ENCODE measurements at places on chromosomes 5 and 9.

DNA sequence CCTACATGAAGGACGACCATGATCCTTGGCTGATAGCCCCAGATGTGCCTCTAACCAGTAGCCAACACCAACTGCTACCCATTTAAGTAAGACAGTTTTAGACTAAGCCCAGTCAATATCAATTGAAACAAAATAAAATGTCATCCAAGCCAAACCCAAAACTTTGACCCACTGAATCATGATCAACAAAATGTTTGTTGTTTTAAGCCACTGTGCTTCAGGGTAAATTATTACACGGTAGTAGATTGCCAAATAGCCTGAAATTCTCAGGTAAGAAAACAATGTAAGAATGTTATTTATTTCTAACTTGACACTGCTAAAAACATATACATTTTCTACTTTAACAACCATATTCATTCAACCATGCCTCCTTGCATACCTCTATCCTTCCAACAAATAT is 105.5 kb upstream of the PAPPA start:
- no peak overlapping the region for H3K27ac ChIP-seq
- DNase-seq: no peak
- H3K4me3 ChIP-seq: no peak overlapping the region
- no peaks in the 10 kb centered on the region for H3K4me1 ChIP-seq
- H3K27me3 ChIP-seq: no peaks in the 10 kb centered on the region
- no peaks in the 10 kb centered on the region for H3K36me3 ChIP-seq

GRCh38 chr5:41345295-41345694 is 132.0 kb upstream of the C6 start:
- H3K27me3 ChIP-seq: no peaks in the 10 kb centered on the region
- H3K4me1 ChIP-seq: no peaks in the 10 kb centered on the region
- H3K36me3 ChIP-seq: no peaks in the 10 kb centered on the region
- no peak overlapping the region for H3K4me3 ChIP-seq

GRCh38 chr5:39891376-39891775 is 466.6 kb upstream of the DAB2 start:
- no peak overlapping the region for H3K4me3 ChIP-seq
- no peak overlapping the region for H3K27ac ChIP-seq
- no peaks in the 10 kb centered on the region for H3K36me3 ChIP-seq
- no peaks in the 10 kb centered on the region for H3K4me1 ChIP-seq
- H3K27me3 ChIP-seq: peaks cover 8% of the 10 kb centered on the region

DNA sequence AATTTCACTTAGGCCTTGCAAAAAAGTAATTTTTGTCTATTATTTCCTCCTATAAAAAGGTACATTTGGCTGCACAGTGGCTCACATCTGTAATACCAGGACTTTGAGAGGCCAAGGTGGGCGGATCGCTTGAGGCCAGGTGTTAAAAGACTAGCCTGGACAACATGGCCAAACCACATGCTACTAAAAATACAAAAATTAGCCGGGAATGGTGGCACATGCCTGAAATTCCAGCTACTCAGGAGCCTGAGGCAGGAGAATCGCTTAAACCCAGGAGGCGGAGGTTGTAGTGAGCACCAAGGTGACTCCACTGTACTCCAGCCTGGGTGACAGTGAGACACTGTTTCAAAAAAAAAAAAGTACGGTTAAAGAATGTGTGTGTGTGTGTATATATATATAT is 15.7 kb downstream of the NUP155 start:
- no peaks in the 10 kb centered on the region for H3K27me3 ChIP-seq
- DNase-seq: no peak
- H3K36me3 ChIP-seq: peaks cover 25% of the 10 kb centered on the region
- no peak overlapping the region for H3K4me3 ChIP-seq

DNA sequence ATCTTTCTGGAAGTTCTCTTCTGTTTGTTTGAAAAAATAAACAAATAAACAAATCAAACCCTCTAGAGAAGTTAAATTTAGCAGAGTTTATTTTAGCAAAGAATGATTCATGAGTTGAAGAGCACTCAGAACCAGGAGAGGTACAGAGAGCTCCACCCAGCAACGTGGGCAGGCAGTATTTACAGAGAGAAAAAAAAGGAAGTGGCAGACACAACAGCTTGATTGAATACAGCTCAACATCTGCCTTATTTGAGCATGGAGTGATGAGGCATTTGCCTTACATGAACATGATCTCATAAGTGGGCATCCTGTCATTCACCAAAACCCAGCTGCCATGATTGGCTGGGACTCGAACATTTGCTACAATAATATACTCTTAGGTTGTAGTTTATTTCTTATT is 381.6 kb upstream of the ADAMTS16 start:
- no peaks in the 10 kb centered on the region for H3K27me3 ChIP-seq
- DNase-seq: no peak
- H3K36me3 ChIP-seq: no peaks in the 10 kb centered on the region

- H3K27ac ChIP-seq: no peak overlapping the region
- no peak for DNase-seq
- H3K36me3 ChIP-seq: no peaks in the 10 kb centered on the region
- H3K4me1 ChIP-seq: peaks cover 2% of the 10 kb centered on the region
- no peak overlapping the region for H3K4me3 ChIP-seq
- peaks cover 26% of the 10 kb centered on the region for H3K27me3 ChIP-seq
Measured at GRCh38 chr5:52870448-52870847, 82.7 kb downstream of the ITGA1 start.

DNA sequence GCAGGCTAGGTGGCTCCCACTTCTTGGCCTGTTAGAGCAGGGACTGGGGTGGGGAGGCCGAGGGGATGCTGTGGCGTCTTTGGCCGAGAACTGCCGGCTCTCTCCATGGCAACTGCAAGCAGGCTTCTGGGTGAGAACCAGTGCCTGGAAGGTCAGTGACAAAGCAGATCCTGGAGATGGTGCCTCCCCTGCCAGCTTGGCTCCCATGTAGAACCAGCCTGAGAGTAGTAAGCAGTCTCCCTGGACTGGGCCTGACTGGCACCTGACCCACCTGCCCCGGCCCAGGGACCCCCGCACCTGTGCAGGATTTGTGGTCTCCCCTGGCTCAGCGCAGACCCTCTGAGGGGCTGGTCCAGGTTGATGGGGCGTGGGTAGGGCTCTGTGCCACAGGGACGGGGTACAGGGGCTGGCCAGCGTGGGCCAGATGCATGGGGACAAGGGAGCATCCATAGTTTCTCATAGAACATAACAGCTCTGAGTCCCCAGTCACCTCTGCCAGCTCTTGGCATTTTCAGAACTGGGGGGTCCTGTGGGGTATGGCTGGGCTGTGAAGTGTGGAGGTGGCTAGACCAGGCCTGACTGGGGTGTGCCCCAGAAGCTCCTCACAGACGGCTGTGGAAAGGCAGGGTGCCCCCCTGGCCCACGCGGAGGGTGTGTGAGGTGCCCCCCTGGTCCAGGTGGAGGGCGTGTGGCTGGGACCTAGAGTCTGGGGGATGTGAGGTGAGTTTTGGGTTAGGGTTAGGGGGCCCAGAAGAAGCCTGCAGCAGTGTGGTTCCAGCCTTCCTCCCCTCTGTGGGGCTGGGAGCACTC is 22.2 kb downstream of the CACNA1B start:
- H3K4me3 ChIP-seq: no peak overlapping the region
- H3K36me3 ChIP-seq: no peaks in the 10 kb centered on the region
- H3K27ac ChIP-seq: no peak overlapping the region
- no peaks in the 10 kb centered on the region for H3K27me3 ChIP-seq
- H3K4me1 ChIP-seq: no peaks in the 10 kb centered on the region

DNA sequence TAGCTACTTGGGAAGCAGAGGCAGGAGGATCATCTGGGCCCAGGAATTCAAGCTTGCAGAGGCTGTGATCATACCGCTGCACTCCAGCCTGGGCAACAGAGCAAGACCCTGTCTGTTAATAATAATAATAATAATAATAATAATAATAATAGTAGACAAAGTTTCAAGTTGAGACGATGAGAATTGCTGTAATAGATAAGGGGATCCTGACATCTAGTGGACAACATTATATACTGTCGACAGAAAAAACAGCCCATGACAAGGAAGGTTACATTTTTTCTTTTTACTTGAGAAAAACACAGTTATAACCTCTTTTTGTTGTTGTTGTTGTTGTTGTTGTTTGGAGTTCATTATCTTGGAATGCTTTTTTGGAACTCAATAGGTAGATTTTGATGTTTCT is 35.3 kb downstream of the NDFIP1 start:
- peaks cover 39% of the 10 kb centered on the region for H3K36me3 ChIP-seq
- no peak for DNase-seq
- H3K4me3 ChIP-seq: no peak overlapping the region
- H3K27ac ChIP-seq: no peak overlapping the region
- no peaks in the 10 kb centered on the region for H3K27me3 ChIP-seq
- H3K4me1 ChIP-seq: no peaks in the 10 kb centered on the region

DNA sequence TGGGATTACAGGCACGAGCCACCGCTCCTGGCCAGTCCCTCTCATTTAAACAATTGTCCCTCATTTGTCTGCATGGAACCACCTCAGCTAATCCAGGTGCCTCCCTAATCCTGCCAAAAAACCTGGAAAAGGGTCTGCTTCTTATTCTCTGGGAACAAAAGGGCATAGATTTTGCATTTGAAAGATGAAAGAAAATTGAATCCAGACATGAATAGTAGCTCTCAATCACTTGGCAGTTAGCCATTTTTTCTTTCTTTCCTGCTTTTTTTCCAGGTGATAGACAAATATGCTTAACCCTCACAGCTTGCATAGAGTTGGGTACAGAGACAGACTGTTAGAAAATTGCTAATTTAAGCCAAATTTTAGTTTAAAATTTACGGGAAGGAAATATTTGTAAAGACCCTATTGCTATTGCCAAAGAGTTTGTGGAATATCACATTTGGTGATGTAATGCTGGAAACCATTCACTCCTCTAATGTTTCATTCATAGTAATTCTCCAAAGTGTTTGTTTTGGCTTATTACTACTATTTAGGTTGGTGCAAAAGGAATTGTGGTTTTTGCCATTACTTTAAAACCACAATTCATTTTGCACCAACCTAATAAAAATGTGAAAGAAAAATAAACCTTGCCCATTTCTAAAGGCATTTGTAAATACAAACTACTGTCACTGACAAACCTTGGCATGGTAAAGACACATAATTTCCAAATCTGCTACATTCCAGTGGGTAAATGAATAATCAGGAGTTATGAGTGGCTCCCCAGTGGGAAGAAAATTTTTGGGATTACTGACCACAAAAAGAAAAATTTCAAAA is 80.5 kb upstream of the JAK2 start:
- H3K4me3 ChIP-seq: no peak overlapping the region
- H3K27me3 ChIP-seq: no peaks in the 10 kb centered on the region
- peaks cover 15% of the 10 kb centered on the region for H3K36me3 ChIP-seq
- no peak for DNase-seq
- peaks cover 10% of the 10 kb centered on the region for H3K4me1 ChIP-seq
- no peak overlapping the region for H3K27ac ChIP-seq

DNA sequence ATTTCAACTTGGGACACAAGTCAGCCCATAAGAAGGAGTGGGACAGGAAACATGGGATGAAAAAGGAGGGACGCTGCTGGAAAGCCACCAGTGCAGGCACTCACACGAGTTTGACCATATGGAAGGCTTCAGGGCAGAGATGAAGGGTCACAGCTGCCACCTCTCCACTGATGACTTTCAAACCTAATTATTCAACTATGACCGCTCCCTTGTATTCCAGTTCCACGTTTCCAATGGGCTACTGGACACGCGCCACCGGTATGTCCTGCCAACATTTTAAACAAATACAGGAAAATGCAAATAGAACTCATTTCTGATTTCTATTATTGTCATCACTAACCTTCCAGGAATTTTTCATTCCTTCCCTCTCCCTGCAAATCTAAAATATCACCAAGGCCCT is 134.7 kb downstream of the SLC1A3 start:
- peaks cover 17% of the 10 kb centered on the region for H3K4me1 ChIP-seq
- H3K4me3 ChIP-seq: no peak overlapping the region
- H3K27me3 ChIP-seq: peaks cover 36% of the 10 kb centered on the region

DNA sequence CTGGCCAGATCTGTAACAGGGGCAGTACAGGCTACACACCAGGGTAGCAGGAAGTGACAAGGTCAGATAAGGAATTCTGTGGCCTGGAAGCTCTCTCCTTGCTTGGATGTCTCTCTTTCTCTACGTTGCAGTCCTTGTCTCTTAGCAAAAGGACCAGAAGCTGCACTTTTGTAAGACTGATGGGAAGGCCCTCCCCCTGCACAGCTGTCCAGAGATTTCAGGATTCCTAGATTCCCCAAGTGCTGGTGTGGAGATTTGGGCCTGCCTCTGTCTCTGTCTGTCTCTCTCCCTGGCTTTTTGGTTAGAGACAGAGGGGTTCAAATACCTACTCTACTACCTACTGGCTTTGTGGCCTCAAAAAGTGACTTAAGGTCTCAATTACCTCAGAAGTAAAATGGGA is 10.0 kb upstream of the CNTFR start:
- H3K4me1 ChIP-seq: no peaks in the 10 kb centered on the region
- H3K36me3 ChIP-seq: no peaks in the 10 kb centered on the region
- H3K27ac ChIP-seq: no peak overlapping the region

- no peak for DNase-seq
- no peaks in the 10 kb centered on the region for H3K27me3 ChIP-seq
- no peaks in the 10 kb centered on the region for H3K4me1 ChIP-seq
- H3K36me3 ChIP-seq: peaks cover 5% of the 10 kb centered on the region
Measured at GRCh38 chr5:147673266-147673665, 109.3 kb downstream of the JAKMIP2 start.

- peaks cover 2% of the 10 kb centered on the region for H3K27me3 ChIP-seq
- no peak overlapping the region for H3K27ac ChIP-seq
- H3K4me1 ChIP-seq: peaks cover 6% of the 10 kb centered on the region
- no peak for DNase-seq
- no peak overlapping the region for H3K4me3 ChIP-seq
- no peaks in the 10 kb centered on the region for H3K36me3 ChIP-seq
Measured at GRCh38 chr9:114423181-114423580, 35.4 kb upstream of the AKNA start.
